ENCODE measurements at places on chromosomes 13 and 19.

DNA sequence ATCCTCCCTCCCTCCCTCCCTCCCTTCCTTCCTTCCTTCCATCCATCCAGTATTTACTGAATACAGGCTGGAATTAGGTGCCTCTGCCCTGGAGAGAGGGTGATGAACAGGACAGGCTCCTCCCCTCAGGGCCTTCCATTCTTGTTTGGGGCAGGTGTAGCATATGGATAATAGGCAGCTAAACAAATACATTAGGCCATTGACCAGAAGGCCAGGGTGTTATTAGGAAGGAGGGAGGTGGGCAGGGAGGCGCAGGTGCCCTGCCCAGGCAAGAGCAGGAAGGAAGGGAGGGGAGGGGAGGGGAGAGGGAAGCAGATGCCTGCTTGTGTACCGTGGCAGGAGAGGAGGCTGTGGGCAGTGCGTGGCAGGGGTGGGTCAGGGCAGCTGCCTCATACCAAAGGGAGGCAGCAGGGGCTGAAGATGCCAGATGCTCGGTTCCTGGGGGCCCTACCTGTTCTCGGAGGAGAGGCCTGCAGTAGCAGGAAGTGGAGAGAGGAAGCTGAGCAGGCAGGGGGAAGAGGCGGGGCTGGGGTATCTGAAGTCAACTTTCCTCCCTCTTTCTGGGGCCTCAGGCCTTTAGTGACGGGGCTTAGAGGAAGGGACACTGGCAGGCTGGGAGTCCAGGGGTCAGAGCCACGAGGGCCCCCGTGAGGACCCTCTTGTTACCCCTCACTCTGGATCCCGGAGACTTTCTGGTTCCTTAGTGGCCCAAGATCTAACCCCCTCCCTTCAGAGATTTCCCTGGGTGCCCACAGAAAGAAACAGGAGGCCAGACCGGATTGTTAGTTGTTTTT lies at the start of gene RINL:
Gene RINL, minus strand, starts transcription at position 495 of the 794 bp plus-strand sequence. CDS start 1,533 bp downstream, outside the sequence.
- peak; percentile 99 for DNase-seq

GRCh38 chr13:42728507-42729180 lies 52.7 kb upstream of the FAM216B start:
- DNase-seq, result no peak

- DNase-seq, result no peak
Measured at GRCh38 chr19:29263305-29264135, 50.6 kb upstream of the UQCRFS1 start.

DNA sequence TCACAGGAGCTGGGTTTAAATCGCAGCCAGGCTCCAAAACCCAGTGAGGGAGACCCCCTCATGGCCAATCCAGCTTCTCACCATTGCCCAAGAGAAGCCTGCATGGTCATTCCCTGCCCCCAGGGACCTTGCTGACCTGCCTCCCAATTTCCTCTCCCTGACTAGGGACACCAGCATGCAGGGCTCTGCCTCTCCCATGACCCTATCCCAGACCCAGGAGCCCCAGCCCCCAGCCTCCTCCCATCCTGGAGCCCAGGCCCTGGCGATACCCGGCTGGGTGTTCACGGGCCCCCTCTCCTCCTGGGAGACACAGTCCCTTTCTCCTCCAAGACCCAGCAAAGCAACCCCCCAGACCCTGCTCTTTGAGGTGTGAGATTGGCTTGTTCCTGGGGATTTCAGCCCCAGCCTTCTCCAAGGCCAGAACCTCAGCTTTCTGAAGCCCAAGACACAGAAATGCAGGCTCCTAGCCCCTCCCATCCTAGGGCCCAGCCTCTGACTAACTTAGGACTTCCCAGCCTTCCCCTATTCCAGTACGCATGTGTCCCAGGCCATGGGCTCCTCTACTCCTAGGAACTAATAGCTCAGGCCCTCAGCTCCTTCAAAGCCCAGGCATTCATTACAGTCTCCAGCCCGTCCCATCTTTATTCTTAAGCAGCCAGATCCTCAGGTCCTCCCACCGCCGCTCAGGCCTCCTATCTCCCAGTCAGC lies 1.1 kb downstream of the GYS1 start:
- no peak for DNase-seq

DNA sequence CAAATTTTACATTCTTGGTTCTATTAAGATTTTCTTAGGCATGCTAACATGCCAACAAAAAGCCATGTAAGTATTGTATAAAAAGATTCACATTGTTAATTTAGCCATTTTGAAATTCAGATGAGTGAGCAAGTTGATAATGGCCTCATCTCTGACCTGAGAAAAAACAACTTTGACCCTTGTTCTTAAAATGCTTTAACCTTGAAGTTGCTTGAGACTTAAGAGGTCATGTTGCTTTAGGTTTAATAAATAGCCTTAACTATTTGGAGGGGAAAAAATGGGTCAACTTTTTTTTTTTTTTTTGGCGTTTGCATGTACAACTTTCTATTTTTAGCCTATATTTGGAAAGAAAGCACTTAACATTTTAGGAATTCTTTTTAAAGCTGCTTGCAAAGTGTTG lies 6.0 kb downstream of the MIR17HG start:
- DNase-seq, result no peak

DNA sequence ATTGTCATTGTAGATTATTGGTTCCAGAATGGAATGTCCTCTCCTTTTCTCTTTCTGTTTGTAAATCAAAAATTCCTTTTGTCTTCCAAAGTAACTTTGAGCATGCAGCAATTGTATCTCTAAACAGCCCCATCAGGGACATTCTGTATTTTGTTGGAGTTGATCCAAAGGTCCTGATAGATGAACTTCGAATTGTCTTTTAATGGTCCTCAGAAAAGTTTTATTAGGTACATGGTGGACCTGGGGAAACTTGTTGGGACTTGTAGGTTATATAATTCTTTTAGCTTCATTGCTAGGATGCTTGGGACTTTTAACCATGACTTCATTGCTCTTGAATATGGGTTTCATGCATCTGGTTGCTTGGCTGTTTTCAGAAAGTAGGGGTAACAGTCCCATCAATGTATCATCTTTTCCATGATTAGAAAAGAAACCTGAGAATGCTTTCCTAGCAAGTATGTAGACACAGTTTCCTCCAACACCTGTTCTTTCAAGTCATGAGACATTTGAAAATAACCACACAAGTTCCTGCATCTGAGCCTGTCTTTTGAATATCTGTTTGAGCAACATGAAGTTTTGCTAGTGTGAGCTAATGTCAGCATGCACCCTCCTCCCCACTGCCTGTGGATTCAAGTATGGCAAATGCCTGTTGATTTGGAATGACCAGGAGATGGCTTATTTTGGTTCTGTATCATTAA lies 413.1 kb downstream of the KCNRG start:
- no peak for DNase-seq

DNA sequence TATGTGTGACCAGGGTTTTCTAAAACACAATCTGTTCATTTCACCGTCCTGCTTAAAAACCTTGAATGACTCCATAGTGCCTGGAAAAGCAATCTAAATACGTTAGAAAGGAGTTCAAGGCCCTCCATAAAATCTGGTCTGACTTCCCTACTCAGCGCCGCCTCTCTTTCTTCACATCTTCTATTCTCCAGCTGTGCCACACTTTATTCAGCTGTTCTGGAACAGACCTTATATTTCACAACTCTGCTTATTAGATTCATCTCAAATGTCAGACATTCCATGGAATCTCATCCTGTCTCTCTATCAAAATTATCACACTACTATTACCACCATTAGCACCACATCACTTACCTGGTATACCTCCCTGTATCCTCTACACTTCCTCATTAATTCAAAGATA lies 19.8 kb upstream of the SPART start:
- DNase-seq, result no peak

Measured in SHP77 (cell line).